ENCODE measurements at places on chromosomes 1 and 21.

GRCh38 chr1:47013293-47013692 lies 10.2 kb upstream of the CYP4X1 start:
- no peak for DNase-seq

DNA sequence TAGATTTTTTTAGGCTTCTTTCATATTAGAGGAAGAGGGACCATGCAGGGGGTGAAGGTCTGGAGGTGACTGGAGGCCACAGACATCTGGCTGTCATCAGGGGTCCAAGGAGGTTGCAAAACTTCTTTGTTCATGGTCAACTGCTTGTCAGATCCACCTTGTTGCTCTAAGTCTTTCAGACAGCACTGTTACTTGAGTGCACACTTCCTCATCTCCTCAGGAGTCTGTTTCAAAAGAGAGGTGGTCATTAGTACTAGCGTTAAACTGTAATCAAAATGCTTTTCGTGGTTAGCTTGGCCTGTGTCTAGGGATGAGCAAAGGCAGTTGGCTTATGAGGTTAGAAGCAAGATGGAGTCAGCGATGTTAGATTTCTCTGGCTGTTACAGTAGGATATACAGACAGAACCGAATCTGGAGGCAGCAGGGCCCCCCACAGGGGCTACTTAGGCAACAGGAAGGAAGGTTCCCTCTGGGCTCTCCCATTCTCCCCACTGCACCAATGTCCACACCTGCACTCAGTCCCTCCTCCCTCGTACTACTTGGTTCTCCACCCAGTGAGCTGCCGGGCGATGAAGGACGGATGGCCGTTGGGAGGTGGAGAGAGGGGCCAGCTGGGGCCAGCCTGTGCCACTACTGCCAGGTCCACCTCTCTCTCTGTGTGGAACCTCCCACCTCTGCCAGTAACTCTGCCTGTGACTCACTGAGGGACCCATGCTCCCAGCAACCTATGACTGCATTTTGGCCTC lies 57.2 kb downstream of the TOR1AIP2 start:
- DNase-seq, result no peak

GRCh38 chr1:30089024-30089430 lies 634.4 kb downstream of the MATN1 start:
- DNase-seq, result no peak

DNA sequence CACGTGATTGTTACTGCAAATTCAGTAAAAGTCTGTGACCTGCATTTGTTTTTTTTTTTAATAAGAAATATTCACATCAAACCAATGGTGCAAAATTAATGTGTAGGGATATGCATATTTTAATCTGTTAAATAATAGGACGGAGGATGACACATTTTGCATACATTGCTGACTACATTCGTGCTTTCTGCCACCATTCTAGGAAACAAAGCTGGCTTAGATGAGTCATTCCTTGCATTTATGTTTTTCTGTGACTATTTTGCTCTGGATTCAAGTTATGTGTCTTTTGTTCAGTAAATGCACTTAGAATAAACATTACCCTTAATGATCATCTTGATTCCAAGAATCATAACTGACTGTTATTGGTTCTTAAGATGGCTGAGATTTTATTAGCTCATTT lies 23.9 kb upstream of the CYYR1 start:
- DNase-seq, result no peak

- DNase-seq, result no peak
These were observed 10.3 kb upstream of the SLC45A1 start for GRCh38 chr1:8307628-8308027.

GRCh38 chr1:63843010-63843409 lies 69.2 kb downstream of the ROR1 start:
- no peak for DNase-seq

- no peak for DNase-seq
These were observed 7.4 kb upstream of the EDEM3 start for GRCh38 chr1:184761969-184762485.

- peak; percentile 51 for DNase-seq
These were observed 6.1 kb upstream of the ADAM15 start for GRCh38 chr1:155044812-155045657.

GRCh38 chr1:206878456-206878855 lies 13.0 kb downstream of the IL20 start:
- DNase-seq, result no peak

DNA sequence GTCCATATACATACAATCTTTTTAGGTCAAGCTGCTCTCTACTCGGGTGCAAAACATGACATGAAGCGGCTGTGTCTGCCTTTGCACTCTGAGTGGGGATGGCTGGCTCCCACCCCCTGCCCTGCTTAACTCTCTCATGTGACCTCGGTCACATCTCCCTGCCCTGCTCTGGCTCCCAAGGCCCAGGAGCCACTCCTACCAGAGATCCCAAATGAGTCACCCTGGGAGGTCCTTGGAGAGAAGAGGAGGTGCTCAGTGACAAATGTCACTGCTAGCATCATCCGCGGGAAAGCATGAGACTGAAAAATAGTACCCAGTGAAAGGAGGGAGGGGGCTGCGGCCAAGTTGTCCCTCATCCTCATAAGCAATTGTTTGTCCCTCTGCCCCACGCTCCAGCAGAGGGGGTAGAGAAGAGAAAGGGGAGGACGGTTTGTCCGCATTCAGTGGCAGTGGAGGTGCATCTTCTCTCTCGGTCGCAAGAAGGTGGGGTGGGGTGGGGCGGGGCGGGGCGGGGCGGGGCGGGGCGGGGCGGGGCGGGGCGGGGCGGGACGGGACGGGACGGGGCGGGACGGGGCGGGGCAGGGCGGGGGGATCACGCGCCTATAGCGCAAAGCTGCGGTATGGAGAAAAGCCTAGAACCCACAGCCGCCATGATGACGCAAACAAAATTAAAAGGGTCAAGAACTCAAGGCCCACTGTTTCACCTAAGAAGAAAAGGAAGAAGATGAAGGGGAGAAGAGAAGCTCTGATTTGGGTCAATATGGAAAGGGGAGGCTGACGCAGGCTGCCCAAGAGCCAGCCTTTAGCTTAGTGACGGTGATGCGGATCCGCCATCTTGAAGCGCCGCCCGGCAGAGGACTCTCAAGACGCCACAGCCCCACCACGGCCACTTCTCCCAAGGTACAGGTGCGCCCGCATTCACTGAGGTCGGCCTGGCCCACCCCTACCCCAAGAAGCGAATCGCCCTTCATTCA lies 66.2 kb downstream of the CD46 start:
- DNase-seq, result no peak

- DNase-seq, result no peak
These were observed 5.2 kb upstream of the CCDC17 start for GRCh38 chr1:45629035-45629434.

DNA sequence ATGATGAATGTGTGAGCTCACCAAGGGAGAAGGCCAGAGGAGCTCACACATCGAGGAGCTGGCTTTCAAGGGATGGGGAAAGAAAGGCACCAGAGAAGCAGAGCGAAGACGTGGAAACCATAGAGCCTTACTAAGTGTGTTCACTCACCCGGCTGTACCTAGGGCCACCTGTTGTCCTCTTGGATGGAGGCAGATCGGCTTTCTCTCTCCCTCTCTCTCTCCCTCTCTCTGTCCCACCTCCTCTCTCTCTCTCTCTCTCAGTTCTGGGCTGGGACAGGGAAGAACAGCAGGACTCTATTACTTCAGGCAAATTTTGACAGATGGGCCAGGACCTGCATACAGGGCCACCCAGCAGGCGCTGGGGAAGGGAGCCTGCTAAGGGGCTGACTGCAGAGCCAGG lies 64.8 kb downstream of the HIVEP3 start:
- DNase-seq, result no peak

Measured in effector memory CD8-positive, alpha-beta T cell (primary cell).